ENCODE measurements at places on chromosomes 13 and 19.

DNA sequence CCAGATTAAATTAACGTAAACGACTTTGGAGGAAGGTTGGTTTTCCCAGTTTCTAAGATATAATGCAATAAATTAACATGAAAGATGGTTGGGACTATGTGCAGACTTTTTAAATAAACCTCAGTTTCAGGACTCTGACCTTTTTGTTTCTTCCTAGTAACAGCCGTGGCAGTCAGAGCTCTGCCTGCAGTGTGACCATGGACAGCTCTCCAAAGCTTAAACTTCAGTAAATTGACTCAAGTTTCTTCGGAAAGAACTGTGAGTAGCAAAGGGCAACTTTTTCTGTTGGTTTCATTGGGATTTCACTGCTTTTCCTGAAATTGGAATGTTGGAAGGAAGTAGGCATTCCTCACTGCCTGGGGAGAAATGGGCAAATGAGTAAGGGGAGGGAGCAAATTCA, 4.1 kb downstream of the USP29 start:
- no peak for DNase-seq

- no peak for DNase-seq
These were observed 60.9 kb upstream of the ZNF527 start for GRCh38 chr19:37309834-37310575.

DNA sequence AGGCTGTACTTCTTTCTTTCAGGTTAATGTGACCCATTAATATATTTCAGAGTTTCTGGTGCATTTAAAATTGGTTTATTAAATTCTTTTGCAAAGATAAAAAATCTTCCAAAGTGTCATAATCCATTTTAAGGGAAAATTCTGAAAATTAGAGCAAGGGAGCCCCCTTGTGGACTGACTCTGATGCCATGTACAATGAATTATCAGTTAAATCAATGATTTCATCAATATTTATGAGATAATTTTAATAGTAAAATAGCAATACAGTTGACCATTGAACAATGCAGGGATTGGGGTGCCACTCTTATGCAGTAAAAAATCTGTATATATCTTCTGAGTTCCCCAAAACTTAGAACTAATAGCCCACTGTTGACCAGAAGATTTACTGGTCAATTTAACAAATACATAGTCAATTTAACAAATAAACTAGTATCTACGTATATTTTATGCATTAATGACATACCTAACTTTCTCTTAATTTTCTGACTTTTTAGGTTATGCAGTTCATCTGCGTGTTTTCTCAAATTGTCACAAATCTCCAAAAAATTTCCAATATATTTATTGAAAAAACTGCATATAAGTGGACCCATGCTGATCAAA, 479.1 kb upstream of the MIR17HG start:
- DNase-seq, result peak; percentile 5

DNA sequence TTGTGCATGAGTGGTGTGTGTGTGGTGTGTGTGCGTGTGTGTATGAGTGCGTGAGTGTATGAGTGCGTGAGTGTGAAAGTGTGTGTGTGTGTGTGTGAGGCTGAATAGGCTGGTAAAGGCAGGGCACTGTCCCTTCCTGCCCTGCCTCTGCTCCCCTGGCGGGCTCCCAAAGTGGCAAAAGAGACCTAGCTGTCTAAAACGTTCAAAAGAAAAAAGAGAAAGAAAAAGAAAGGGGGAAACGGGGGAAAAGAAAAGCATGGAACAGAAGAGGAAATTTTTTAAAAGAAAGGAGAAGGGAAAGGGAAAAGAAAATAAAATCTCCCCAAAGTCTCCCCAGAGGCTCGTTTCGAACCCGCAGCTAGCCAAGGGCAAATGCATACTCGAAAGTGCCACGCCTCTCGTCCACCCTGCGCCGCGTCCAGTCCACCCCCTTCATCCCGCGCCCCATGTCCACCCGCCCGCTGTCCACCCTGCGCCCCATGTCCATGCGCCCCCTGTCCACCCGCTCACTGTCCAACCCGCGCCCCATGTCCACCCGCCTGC, 37.0 kb upstream of the FLT1 start:
- DNase-seq, result peak; percentile 46

GRCh38 chr13:74667656-74668203, 533.5 kb upstream of the KLF12 start:
- no peak for DNase-seq

DNA sequence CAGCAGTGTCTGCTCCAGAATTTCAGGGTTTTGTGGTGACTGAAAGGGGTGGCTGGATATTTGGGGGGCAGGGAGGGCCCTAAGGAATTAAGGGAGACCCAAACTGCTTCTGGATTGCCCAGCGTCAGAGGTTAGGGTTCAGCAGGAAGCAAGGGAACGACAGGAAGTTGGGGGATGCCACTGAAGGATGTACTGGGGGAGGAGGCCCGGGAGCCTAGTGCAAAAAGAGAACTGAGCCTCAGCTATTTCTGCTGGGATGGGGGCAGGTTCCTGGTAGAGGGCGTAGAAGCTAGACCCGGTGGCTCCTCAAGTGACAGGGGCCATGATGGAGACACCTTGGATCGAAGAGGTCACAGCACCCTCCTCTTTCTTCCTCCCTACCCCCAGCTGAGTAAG, 1.1 kb downstream of the CYP2S1 start:
- no peak for DNase-seq

- DNase-seq, result no peak
These were observed 274.6 kb downstream of the ENOX1 start for GRCh38 chr13:43512221-43512620.

DNA sequence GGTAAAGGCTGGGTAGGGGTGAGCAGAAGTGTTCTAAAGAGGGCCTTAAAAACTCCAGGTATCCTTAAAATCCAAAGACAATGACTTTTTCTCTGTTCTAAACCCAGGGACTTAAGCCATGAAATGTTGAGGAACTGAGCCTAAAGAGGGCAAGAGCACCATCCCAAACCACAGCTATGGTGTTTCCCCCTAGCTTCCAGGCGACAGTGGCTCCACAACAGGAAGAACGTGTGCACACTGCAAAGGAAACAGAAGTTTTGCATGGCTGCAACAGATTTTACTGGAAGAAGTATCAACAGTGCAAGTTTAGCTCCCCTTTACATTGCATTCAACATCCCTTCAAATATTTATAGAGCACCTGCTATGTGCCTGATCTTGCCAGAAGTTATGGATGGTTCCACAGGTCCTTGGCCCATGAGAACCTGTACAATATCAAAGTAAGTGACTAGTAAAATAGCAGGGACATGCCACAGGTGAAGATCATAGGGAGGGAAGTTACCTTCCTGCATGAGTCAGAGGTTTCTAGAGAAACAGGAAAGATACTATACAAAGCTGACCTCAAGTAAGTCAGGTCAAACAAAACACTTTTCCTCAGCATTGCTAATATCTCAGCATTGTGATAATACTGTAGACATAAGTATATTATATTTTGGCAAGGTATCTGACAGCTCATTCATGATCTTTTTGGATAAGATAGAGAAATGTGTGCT, 8.4 kb upstream of the KCTD12 start:
- DNase-seq, result no peak

GRCh38 chr13:50149214-50149613, 134.0 kb downstream of the KCNRG start:
- DNase-seq, result no peak

GRCh38 chr13:21079221-21079620, 17.8 kb upstream of the LATS2 start:
- no peak for DNase-seq

- no peak for DNase-seq
These were observed 28.6 kb downstream of the MARK4 start for GRCh38 chr19:45279587-45280192.

GRCh38 chr19:39307046-39307821, 11.0 kb downstream of the IFNL1 start:
- DNase-seq, result no peak

DNA sequence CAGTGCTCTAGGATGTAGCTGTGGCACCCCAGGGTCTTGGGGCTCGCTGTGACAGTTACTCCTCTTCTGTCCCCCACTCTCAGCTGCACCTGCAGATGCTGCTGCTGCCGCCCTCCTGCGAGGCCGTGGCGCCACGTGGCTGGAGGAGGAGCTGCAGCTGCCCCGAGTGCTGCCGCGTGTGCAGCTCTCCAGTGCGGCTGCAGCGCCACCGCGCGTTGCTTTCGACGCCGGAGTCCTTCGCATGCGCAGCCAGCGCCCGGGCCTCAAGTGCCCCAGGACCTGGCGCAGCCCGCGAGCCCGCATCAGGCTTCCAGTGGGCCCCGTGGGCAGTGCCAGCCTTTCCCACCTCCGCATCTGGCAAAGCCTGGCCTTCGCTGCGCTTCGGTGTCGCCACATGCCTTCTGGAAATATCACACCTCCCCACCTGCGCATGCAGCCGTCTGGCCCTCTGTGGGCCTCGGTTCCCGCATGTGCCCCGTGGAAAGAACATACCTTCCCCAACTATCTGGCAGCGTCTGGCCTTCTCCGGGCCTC, 692 bp upstream of the ZNF580 start:
- peak; percentile 73 for DNase-seq

DNA sequence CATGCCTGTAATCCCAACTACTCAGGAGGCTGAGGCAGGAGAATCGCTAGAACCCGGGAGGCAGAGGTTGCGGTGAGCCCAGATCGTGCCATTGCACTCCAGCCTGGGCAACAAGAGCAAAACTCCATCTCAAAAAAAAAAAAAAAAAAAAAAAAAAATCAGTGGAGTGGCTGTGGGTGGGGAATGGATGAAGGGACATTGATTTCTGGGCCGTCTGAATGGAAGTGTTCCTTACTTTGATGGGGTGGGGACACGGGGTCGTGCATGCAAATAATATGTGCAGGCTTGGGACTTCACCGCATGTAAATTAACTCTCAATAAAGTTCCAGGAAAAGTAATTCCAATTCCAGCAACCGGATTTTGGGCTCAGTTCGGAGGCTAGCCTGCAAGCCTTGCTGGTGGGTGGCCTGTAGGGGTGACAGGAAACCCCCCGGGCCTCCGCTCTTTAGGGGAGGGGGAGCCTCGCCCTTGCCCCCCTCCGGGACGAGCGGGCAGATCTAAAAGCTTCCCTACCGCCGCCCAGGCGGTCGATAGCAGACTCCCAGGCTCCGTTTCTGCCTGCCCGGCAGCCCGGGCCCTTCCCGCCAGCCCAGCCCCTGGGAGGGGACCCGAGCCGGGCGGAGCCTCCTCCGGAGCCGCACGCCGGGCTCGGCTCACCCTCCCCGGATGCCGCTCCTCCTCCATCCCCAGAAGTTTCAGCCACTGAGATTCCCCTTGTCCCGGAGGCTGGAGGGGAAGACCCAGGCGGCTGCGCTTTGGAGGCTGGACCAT, 48.0 kb upstream of the ADGRE5 start:
- peak; percentile 64 for DNase-seq

GRCh38 chr13:44305286-44305685, 68.3 kb upstream of the SERP2 start:
- DNase-seq, result no peak

- DNase-seq, result no peak
These were observed 31.2 kb upstream of the EPHX3 start for GRCh38 chr19:15263361-15263985.

GRCh38 chr13:66530686-66531085, 699.5 kb downstream of the PCDH9 start:
- DNase-seq, result no peak

DNA sequence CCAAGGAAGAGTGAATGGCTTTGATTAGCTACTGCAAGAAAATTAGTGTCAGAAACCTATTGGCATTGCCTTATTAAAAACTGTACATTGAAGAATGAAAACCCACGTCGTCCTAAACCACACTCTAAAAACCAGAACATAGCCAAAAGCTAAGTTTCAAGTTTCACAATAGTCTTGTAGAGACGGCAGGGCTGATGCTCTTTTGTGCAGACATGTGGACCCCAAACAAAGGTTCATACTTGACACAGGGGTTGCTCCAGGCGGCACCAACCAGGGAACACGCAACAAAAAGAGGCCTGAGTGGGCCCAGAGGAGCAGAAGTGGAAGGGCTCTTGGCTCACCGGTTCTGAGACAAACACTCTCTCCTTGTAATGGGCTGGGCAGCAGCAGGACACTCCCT, 28.6 kb upstream of the MIR17HG start:
- no peak for DNase-seq

DNA sequence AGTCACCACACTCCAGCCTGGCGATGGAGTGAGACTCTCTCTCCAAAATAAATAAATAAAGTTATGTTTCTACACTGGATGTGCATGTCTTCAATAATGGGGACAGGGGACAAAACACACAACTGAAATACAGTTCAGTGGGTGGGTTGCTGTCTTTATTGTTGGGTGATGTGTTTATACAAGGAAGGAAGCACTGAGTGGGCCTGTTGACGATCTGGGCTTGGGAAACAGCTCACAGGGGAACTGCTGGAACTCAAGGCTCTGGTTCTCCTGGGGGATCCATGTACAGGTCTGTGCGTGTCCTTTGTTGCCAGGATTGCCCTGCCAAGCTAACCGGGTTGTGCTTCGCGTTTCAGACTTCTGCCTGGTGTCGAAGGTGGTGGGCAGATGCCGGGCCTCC, 18.9 kb downstream of the SPINT2 start:
- DNase-seq, result no peak

DNA sequence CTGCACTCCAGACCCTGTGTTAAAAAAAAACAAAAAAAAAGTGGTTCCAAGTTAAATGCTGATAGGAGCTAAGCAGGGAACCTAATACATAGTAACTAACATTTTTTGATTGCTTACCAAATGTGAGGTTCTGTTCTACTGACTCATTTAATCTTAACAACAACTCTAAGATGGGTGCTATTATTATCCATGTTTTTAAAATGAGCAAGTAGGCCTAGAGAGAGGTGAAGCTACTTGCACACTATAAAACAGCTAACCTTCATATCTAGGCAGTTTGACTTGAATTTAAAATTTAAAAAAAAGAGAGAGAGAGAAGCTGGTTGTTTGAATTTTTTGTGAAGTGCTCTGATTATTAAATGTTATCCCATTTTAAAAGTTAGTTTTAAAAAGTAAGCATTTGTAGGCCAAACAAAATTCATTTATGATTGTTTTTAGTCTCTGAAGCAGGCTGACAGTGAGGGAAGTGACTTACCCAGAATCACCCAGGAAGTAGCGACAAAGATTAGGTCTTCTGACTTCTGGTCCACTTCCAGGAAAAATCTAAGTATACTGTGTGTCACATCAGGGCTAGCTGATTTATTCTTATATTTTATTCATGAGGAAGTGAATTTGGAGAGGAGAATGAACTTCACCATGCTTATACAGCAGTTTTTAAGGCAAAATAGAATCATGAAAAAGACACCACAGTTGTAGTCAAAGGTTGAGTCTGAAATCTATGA, 2.4 kb downstream of the SIGLECL1 start:
- no peak for DNase-seq

DNA sequence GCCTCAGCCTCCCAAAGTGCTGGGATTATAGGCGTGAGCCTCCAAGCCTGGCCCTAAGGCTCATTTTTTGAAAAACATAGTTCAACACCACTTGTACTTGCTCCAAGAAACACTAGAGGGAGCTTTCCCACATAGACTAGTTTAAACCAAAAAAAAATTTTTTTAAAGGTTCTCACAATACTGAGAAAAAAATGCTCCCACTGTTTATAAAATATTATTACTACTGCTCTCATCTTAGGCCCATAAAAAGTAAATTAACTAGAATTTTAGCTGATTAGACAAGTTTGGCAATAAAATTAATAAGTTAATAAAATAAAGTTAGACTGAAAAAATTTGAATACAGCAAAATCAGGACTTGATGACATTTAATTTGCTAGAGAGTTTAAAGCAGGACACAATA, 109.5 kb downstream of the TBC1D4 start:
- peak; percentile 29 for DNase-seq
